ENCODE measurements at places on chromosomes 4 and X.

DNA sequence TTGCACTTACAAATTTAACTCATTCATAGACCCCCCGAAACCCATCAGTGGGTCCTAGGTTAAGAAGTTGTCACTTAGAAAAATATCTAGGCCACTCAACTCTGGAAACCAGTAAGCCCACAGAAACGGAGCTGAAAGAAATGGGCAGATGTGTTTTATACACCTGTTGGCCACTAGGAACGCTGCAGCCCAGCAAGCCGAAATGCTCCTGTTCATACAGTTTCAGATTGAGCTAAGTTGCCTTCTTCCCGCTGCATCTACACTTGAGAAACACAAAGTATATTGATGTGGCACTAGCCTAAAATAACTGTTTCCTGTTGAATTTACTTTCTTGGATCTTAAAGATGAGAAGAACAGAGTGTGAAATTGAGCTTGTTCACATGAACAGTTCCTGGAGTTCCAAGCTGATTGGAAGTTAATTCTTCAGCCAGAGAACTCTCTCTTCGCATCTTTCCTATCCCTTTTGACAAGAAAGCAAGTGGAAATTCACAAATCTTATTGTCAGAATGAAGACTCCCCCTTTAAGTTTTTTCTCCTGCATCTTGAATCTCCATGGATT, 174.1 kb downstream of the RBMX2 start:
- DNase-seq: no peak

- no peak for DNase-seq
Measured at GRCh38 chr4:78656968-78657445, 105.4 kb downstream of the ANXA3 start.

DNA sequence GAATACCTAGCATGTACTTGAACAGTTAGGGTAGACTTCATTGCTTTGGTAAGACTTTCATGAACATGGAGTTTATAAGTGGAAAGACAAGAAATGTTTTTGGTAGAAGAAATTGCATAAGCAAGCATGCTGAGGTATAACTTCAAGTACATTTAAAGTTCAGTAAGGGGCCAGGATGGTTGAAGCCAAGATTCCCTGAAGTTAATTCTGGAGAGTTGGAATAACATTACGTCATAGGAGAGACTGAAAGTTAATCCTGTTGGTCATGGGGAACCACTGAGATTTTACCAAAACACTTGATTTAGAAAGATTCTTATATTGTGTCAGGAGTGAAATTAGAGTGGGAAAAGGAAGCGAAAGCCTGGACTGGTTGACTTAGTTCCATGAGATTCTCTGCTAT, 767.5 kb upstream of the MAGEB2 start:
- no peak for DNase-seq

DNA sequence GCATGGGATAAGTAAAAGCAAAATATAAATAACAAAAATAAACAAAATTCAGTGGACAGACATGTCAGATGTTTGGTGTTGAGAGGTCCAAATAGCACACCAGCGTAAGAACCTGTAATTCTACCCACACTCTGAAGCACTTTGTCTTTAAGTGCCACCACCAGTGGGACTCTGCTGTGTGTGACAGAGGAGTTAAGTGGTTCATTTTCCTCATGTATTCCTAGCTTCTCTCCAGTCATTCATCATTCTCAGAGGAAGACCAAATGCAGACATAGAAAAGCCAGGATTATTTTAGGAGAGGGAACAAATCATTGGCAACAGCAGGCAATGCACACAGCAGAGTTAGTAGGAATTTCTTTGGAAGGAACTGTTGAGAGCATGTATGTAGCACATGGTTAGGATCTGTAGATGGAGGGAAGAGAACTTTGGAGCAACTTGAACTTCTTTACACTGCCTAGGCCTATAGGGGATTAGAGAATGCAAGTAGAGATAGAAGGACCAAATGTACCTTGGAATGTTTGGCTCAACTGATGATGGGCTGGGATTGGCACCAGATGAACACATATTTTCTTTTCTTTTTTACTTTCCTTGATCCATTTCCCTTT, 43.0 kb upstream of the ARHGAP24 start:
- DNase-seq: no peak

All from T-cell (primary cell).